Stimulated activated CD4-positive, alpha-beta T cell treated with anti-CD3 and anti-CD28 coated beads, TNF-alpha, amount 100 ng/mL, for 48 hours (primary cell): ENCODE measurements at places on chromosomes 11 and 22.

DNA sequence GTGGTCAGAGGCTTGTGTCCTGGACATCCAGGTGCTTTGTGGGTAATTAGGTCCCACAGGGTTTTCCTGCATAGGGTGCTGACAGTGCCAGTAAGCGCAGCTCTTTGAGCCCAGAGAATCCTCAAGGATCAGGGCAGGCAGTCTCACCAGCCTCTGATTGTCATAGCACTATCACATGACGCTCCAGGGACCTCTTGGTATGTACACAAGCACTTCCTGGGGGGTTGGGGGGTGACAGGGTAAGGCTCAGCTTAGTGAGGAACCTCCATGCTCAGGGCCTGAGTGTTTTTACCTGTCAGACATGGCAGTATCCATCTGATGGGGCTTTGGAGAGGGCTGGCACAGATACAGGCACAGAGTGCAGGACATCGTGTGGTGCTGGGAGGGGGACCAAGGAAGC lies 27.9 kb upstream of the SUSD2 start:
- no peak for DNase-seq

DNA sequence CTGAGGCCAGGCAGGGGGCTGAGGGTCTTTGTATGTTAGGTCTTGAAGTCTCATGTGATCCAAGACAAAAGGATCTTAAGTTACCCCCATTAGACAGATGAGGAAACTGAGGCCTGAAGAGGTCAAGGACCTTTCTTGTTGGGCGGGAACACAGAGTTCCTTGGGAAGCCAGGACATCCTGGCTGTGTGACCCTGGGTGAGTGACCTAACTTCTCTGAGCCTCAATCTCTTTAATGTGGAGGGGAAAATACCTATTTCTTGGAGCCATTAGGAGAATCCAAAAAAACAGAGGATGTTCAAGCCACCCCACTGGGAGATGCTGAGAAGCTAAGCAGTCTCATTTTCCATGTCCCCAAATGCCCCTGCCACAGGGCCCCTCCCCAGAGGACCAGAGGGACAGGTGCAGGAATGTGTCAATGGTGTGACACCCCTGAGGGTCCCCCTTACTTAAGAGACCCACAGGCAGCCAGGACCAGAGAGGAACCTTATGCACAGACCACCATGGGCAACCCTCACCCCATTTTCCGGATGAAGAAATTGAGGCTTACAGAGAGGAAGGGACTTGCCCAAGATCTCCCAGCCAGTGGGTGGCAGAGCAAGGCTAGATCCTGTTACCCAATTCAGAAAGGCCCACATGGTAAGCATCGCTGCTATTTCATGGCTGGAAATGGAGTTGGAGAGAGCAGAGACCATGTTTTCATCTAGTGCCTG lies 8.0 kb downstream of the RAC2 start:
- no peak for DNase-seq

DNA sequence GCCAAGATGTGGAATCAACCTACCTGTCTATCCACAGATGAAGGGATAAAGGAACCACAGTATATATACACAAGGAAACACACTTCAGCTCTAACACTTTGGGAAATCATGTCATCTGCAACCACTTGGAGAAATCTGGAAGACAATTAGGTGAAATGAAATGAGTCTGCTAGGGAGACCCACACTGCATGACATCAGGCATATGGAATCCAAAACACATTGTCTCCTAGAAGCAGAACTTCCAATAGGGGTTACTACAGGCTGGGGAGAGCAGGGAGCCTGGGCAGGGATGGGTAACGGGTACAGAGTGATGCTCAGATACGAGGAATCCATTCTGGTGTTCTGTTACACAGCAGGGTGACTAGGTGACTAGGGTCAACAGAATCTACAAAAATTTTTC lies 18.3 kb downstream of the RGL4 start:
- DNase-seq = no peak

DNA sequence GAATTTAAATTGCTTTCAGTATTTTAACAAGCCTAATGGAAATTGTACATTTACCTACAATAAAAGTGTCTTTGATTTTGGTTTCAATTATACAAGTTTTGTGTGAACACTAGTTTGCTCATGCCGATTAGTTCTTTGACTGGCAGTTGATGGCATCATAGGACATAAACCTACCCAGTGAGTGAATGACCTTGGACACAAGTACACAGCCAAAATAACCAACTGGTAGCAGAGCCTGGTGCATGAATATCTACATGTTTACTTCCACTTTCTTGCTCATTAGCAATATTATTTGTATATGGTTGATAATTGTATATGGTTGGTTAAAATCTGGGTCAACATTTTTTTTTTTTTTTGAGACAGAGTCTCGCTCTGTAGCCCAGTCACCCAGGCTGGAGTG lies 37.8 kb downstream of the STIM1 start:
- DNase-seq = no peak

DNA sequence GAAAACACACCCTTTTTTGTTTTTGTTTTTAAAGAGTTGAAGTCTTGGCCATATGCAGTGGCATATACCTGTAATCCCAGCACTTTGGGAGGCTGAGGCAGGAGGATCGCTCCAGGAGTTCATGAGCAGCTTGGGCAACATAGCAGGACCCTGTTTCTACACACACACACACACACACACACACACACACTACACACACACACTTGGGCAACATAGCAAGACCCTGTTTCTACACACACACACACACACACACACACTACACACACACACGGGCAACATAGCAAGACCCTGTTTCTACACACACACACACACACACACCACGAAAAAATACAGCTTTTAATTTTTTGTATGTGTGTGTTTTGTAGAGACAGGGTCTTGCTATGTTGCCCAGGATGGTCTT lies 54.5 kb downstream of the HIPK3 start:
- no peak for DNase-seq

DNA sequence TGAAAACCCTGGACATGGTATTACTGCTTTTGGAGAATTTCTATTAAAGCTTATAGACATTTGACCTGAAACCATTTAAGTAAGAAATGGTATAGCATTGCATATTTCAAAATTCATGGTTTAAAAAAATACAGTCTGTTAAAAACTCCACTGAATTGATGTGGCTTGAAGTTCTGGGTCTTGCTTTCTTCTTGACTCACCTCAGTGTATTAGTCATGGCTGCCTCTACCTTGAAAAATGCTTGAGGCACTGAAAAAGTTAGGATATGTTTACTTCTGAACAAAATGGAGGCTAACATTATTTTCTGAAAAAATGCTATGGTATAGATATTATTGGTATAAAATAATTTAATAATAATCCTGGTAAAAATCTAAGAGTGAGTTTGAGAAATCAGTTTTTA lies 349.2 kb downstream of the AASDHPPT start:
- no peak for DNase-seq

DNA sequence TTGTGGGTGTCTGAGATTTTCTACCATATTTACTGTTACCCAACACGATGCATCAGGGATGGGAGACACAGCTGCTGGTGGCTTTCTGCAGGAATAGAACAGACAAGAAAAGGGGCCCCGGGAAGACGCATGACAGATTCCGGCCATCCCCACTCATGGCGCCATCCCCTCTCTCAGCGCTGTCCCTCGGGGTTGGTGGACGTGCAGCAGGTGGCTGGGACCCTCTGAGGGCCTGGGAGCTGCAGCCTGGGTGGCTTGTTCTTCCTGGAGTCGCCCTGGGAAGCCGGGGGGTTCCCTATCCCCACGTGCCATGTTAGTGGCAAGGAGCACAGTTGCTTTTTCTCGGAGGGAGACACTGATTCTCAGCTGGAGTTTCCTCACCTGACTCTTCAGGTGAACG lies 1123.3 kb downstream of the BRD1 start:
- no peak for DNase-seq

DNA sequence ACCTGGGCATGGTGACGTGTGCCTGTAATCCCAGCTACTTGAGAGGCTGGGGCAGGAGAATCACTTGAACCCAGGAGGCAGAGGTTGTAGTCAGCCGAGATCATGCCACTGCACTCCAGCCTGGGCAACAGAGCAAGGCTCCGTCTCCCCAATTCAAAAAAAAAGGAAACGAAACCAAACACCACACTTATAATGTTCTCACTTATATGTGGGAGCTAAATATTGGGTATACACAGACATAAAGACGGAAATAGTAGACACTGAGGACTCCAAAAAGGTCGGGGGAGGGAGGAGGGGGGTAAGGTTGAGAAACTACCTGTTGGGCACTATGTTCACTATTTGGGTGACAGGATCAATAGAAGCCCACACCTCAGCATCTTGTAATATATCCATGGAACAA lies 94.3 kb downstream of the GAB2 start:
- DNase-seq = no peak

DNA sequence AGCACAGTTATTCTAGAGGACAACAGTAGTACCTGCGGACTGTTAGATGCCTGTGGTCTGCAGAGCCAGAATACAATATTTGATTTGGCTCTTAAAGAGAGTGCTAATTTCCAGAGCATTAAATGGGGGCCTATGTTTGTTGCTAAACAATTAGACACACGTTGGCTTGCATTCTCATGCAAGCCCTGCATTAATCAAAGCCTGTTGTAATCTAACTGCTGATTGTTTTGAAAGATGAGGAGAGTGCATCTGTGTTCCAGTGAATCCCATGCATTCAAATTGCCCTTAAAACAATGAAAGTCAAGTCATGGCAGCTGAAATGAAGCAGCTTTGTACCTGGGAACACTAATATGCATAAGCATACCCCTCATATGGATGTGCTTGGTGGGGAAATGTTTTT lies 419.4 kb downstream of the DYNC2H1 start:
- no peak for DNase-seq

DNA sequence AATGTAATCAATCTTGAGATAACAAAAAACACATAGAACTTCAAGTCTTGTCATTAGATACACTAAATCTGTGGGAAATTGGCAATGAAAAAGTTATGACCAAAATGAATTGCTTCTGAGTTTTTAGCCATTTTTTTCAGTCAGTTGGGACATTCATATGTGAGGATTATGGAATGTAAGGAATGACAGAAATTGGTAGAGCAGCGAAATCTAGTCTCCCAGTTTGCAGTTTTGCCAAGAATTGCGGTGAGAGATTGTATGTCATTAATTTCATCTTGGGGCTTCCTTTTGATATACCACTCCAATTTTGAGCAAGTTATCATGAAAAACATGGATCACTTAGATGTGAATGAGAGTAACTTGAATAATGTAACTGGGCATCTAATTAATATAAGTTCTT lies 49.9 kb downstream of the SIK2 start:
- DNase-seq = no peak

GRCh38 chr11:134261626-134262488 lies 8.5 kb downstream of the ACAD8 start:
- no peak for DNase-seq

DNA sequence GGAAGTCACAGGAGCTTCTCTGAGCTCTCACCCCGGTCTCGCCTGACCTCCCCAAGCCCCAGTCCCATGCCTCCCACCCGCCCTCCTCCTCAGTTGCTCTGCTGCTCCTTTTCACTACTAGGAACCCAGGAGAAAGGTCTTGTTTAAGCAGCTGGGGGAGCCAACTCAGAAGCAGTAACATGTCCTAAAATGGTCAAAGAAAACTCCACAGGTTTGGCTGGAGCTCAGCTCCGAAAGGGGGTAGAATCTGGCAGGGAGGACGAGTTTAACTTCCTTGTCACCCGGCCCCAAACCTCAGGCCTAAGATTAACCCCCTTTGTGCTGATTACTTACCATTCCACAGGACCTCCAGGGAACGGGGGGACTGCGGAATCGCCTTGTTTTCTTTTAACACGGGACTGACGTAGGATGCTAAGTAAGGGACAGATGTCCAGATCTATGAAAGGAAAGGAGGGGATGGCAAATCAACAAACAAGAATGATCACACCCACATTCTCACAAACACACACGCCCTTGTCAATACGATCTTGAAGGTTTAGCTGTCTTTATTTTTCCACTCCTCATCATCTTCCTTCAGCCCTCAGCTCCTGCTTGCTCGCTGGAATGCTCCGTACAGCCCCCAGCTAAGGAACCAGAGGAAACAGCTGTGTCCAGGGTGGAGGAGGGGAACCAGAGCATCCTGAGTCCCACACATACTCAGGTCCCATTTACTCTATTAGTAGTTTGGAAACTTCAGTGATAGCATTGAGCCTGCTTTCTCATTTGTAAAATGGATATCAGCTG lies 13.5 kb downstream of the PCSK7 start:
- no peak for DNase-seq

GRCh38 chr11:107859459-107860239 lies 1.1 kb upstream of the SLC35F2 start:
- DNase-seq = no peak

- no peak for DNase-seq
Observed at GRCh38 chr11:129063118-129063517, 120.4 kb upstream of the TP53AIP1 start.

- DNase-seq = no peak
Observed at GRCh38 chr11:132064987-132065620, 694.7 kb downstream of the NTM start.

GRCh38 chr22:47192651-47193437 lies 430.4 kb downstream of the TBC1D22A start:
- no peak for DNase-seq

DNA sequence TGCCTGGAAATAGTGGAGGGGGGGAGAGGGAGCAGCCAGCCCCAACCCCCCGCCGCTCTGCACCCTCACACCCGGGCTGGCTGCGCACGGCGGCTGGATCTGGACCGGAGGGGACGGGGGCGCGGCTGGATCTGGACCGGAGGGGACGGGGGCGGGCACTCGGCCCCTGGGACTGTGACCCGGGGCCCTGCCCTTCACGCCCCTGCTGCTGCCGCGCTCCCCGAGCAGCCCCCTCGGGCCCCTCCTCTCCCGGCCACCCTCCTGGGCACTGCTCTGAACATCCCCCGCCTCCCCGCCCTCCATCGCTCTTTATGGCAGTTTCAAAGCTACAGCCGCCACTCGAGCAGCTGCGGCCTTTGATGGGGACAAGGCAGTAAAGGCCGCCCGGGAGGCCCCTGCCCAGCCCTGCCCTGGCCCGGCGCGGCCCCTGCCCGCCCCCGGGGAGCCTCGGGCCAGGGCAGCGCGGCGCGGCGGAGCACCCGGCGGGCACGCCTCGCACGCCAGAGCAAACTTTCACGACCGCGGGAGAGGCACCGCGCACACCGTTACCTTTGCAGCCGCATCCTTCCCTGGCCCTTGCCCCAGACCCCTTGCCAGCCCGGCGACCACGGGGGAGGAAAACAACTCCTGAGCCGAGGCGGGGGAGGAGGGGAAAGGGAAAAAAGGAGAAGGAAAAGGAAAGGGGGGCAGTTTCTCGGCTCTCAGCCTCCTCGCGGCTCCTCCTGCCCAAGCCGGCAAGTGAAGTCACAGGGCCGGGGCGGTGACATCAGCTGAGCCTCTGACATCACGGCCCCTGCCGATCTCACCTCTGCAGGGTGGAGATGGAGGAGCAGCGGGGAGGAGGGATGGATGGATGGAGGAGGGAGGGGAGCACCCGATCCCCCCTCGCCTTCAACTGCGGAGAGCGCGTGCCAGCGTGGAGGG lies 13.1 kb upstream of the TCF20 start:
- DNase-seq = peak; percentile 39
